Fibroblast of the aortic adventitia (primary cell): ENCODE measurements at places on chromosomes 16 and 17. TPM values are rescaled to one million over a fixed set of nuclear protein-coding genes. Genes with fewer than 3 reads are reported as not detected.

- DNase-seq, result no peak
Observed at GRCh38 chr16:17076092-17076754, 394.5 kb downstream of the XYLT1 start.

DNA sequence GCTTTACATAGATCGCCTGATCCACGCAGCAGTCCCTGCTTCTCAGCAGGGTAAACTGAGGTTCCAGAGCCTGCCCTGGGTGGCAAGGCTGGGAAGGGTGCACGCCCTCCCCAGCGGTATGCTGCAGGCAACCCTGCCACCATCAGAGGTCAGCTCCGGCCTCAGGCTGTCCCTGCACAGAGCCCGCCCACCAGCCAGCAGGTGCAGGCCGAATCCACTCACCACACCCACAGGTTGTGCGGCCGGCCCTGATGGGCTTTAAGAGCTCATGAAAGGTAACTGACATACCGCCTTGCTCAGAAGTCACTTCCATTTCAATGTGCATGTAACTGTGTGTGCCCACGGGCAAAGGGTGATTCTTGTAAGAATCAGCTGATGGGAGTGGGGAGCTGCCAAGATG lies 7.1 kb downstream of the RBFOX3 start:
- DNase-seq, result no peak

DNA sequence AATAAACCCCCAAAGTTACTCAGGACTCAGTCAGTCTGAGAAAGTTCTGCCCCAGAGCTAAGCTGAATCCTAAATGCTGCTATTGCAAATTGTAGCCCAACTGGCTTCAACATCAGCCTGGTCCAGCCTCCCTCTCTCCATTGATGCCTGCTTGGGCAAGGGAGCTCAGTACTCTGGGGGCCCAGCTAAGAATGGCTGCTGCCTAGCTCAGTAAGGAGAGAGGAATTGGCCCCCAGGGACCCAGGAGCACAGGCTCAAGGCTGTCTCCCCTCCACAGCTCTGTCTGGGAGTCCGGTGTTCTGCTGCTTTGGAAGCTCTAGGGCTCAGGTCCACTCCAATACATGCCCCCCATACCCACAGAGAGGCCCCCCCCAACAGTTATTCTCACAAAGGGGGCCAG lies 1.6 kb downstream of the UNC119 start:
- no peak for DNase-seq

- DNase-seq, result no peak
Observed at GRCh38 chr17:17186051-17186450, 20.1 kb downstream of the PLD6 start.

DNA sequence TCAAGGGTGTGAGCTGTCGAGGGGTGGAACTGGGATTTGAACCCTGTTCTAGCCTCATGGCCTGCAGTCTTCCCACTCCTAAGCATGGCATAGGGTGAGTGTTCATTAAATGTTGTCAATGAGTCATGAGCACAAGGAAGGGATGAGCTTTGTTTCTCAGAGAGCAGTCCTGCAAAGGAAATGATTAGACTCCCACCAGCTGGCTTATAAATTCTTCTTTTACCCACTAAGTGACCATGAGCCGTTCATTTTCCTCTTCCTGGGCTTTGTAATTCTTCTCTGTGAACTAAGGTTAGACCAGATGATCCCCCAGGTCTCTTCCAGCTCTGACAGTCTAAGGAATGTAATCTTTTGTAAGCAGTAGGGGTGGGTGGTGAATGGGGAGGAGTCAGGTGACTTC lies 47.9 kb upstream of the HNF1B start:
- DNase-seq, result no peak

DNA sequence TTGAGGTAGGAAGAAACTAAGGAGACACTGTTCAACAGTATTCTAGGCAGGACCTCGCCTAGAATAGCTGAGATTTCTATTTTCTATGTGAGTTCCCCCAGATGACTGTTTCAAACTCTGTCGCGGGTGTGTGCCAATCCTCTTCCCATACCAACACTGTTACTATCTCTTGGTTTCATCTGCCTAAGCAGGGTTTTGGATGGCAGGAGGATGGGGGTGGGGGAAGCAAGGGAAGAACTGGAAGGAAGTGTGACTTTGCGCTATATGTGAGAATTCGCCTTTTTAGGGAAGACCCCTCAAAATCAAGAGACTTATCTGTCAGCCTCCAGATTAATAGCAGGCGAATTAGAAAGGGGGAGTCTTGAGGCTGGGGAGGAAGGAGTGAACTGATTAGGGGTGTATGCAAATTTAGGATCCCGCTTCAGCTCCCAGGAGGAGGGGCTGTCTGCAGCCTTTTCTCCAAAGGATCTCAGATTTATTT lies 521 bp upstream of the G6PC3 start:
- DNase-seq, result peak; percentile 11

DNA sequence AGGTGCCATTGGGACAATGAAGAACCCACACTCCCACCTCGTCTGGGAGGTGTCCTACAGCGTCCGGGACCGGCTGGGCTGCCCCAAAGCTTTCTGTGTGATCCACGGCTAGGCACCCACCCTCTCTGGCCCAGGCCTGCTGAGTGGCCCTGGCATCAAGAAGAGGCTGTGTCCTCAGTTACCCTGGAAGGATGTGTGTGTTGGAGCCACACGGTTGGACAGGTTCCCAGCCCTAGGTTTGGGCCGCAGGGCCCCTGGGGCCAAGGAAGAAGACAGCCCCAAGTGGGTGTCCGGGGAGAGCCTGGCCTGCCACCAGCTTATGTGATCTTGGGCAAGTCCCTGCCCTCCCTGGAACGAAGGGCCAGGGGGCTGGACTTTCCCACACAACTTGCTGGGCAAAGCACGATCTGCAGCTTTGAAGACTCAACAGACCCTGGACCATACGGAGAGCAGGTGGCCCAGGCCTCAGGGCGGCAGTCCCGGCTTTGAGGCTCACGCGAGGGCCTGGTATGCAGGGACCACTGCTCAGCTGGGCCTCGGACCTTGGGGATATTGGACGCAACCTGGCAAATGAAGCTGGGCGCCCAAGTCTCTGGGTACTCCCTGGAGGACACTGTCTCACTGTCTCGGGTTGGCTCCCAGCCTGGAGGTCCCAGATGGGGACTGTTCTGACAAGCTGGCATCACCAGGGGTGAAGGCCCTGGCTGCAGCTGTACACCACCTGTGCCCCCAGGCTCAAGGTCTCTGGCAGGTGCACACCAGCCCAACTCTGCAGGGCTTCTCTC lies 17.5 kb downstream of the MYBBP1A start:
- DNase-seq, result no peak

- DNase-seq, result no peak
Observed at GRCh38 chr17:69466905-69467667, 52.6 kb downstream of the MAP2K6 start.

- DNase-seq, result peak; percentile 5
Observed at GRCh38 chr16:2339521-2340484, 725 bp downstream of the ABCA3 start.

DNA sequence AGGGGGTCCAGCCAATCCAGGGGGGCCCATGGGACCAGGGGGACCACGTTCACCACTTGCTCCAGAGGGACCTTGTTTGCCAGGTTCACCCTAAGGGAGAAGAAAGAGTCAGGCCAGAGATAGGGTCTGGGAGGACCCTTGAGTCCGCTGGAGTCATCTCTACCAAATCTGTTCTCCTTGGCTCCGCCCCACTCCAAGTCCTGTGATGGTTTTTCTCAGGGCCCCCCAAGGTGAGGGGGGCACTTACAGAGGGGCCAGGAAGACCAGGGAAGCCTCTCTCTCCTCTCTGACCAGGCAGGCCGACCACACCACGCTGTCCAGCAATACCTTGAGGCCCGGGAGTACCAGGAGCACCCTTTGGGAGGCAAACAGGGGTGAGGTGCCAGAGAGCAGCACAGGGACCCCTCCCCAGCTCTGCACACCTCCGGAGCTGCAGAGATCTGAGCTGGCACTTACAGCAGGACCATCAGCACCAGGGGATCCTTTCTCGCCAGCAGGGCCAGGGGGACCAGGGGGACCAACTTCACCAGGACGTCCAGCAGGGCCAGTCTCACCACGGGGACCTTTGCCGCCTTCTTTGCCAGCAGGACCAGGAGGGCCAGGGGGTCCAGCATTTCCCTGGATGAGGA lies 12.4 kb downstream of the COL1A1 start:
- peak; percentile 68 for DNase-seq

DNA sequence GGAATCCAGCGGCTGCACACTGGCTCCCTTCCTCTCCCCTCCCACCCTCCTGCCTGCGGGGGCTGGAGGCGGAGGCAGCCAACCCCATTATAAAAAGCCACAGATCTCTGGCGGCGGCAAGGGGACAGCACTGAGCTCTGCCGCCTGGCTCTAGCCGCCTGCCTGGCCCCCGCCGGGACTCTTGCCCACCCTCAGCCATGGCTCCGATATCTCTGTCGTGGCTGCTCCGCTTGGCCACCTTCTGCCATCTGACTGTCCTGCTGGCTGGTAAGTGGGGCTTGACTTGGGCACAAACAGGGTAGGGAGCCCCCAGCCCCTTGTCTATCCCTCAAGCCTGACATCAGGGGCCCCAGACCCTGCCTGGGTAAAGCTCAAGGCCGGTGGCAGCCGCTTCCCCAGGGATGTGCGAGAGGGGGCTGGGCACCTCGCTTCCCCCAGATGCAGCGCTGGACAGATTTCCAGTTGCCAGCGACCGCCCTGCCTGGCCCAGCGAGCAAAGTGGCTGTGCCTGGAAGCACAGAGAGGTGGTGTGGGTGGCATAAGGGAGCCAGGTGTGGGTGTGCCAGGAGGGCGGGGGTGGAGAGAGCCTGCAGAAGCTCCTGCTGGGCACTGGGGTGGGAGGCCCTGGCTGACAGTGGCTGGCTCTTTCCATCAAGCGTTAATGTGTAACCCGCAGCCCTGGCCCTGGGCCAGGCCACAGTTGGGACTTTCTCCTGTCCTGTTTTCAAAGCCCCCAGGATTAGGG lies at the start of gene CX3CL1:
Gene CX3CL1, plus strand, starts transcription at position 119 of the 745 bp plus-strand sequence. Its CDS starts 79 bp downstream, at position 198.
- DNase-seq, result peak; percentile 50

- DNase-seq, result no peak
Observed at GRCh38 chr17:74524653-74525464, 6.4 kb downstream of the CD300LB start.

GRCh38 chr17:74410001-74410443 lies 21.9 kb upstream of the GPRC5C start:
- no peak for DNase-seq

- DNase-seq, result no peak
Observed at GRCh38 chr17:28645576-28645939, 600 bp upstream of the BLTP2 start.

DNA sequence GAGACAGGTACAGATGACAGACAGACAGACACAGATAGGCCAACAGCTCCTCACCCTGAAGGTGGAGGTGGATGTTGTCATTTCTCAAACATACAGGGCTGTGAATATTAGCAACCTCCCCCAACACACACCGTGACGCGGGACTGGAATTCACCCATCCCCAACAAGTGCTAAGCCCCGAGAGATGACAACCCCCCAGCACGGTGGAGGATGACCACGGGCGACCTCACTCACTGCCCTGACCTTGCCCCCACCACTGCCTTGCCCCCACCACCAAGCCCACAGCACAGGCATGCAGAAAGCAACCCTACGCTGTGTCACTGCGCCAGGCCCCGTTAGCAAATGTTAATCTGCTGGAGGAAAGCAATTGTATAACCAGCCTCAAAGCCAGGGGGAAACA lies 4.9 kb upstream of the KRT17 start:
- DNase-seq, result no peak

The MYLK3 gene
- under 0.01 TPM in 1 of 2 replicates, not detected in the other for total RNA-seq

The SGCA gene
- 0.65 and 0.90 TPM in 2 replicates for total RNA-seq

The BICDL2 gene
- not detected in 2 replicates for total RNA-seq

The EFNB3 gene
- 0.90 and 3.9 TPM in 2 replicates for total RNA-seq

The KRT15 gene
- 0.63 TPM in 1 of 2 replicates, not detected in the other for total RNA-seq

The NPTX1 gene
- total RNA-seq, result 0.57 and 191 TPM in 2 replicates

The MLKL gene
- 6.3 and 10.8 TPM in 2 replicates for total RNA-seq

The PTGES3L gene
- total RNA-seq, result 0.18 and 0.65 TPM in 2 replicates

The HGS gene
- total RNA-seq, result 89.0 and 94.7 TPM in 2 replicates

The LPO gene
- total RNA-seq, result not detected in 2 replicates

The KRT28 gene
- not detected in 2 replicates for total RNA-seq

The MSRB1 gene
- total RNA-seq, result 6.4 and 14.3 TPM in 2 replicates
